AG08396 (cell line): ENCODE measurements at places on chromosomes 2 and 18.

GRCh38 chr2:85785027-85785822 lies 31.4 kb downstream of the ATOH8 start:
- DNase-seq: peak; percentile 75

DNA sequence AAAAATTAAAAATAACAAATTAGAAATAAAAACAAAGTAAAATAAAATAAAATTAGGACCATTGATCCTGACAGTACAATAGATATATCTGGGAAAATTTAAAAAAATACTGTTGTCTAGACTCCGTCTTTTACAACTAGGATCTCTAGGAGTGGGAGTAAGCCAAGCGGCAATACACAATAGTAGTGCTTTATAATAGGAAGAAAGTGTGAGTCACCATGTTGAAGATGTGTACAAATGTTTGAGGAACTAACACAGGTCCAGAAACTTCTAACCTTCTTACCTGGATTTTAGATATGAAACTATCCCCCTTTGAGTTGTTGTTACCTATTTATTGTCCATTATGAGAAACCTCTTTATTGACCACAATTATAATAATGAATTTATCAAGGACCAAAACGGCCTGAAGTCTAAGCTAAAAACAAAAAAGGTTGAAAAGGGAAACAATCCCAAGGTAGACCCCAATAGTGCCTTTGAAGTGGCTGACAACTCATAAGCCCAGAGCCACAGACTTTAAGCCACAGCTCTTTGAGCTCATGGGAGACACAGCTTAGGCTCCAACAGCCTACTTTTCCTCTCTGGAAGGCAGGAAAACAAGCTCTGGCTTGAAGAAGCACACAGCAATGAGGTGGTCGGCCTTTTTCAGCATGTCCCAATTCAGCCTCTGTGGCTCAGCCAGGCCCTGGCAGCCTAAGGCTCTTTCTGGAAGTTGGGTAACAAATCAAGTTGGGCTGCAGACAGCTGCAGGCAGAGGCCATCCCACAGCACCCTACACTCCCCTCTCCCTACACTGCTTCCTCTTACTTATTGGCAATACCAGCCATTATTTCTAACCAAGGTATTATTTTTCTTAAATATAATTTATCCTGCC lies 62.9 kb downstream of the AQP4 start:
- DNase-seq: no peak

- DNase-seq: peak; percentile 35
These were observed 146.3 kb downstream of the CELF4 start for GRCh38 chr18:37419315-37419714.

DNA sequence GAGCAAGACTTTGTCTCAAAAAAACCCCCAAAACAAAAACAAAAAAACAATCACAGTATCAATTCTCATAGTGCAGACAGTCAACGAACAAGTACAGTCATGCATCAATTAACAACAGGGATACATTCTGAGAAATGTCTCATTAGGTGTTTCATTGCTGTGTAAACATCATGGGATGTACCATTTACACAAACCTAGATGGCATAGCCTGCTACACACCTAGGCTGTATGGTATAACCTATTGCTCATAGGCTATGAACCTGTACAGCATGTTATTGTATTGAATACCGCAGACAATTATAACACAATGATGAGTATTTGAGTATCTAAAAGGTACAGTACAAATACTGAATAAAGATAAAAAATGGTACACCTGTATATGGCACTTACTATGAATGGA lies 67.8 kb upstream of the LMAN1 start:
- DNase-seq: no peak

GRCh38 chr2:41878716-41879234 lies 169.0 kb upstream of the PKDCC start:
- DNase-seq: no peak

DNA sequence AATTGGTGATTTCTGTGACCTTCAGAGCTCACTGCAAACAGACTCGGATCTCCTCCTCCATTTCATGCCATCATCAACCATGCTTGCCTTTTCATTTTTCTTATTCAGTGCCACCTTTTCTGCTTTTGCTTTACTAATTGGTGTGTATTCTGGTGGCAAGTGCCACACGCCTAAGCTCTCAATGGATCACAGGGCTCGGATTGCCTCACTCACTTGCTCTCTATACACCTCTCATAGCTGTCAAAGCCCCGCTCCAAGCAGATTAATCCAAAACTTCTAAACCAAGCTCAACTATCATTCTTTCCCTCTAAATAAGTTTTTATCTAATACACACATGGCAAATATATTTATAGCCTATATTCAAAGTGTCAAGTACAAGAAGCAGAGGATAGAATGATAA lies 86.4 kb downstream of the PLEKHM3 start:
- no peak for DNase-seq

DNA sequence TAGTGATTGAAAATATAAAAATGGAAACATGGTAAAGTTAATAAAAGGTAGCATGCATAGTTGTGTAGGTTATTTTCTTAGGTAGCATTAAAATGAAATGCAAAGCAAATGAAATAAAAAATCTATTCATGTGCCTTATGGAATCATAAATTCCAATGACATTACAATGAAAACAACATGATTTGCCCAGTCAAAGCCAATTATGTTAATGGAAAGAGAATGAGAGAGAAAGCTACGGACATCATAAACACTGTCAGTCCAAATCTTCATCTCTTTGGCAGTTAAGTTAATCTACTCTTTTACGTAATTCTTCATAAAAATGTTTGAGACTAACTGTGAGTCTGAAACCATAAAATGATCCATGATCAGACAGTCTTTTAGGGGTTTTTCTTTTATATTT lies 636.7 kb upstream of the SYT4 start:
- DNase-seq: no peak

DNA sequence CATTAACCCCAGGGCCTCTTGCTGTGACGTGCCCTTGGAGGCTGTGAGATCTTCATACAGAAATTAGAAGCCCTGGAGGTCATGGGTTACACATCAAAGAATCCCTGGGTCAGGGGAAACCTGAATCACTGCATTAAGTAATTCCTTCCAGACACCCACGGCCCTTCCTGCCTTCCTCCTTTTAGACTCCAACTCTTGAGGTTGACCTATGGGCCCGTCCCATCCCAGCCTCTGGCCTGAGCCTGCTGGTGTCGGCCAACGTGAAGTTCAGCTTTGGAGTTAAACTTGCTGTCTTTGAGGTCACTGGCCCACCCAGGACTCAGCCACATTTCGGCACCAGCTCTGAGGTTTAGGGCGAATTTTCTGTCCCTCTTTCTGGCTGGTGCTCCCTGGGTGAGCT lies 198.3 kb downstream of the ACKR3 start:
- DNase-seq: no peak
